ENCODE measurements at places on chromosomes 3 and 15.

- DNase-seq, result no peak
Measured at GRCh38 chr3:196020373-196020772, 61.5 kb downstream of the TFRC start.

GRCh38 chr3:189563853-189564563, 67.2 kb upstream of the TP63 start:
- no peak for DNase-seq

GRCh38 chr15:45138814-45139765, 9.3 kb downstream of the DUOX1 start:
- DNase-seq, result no peak

DNA sequence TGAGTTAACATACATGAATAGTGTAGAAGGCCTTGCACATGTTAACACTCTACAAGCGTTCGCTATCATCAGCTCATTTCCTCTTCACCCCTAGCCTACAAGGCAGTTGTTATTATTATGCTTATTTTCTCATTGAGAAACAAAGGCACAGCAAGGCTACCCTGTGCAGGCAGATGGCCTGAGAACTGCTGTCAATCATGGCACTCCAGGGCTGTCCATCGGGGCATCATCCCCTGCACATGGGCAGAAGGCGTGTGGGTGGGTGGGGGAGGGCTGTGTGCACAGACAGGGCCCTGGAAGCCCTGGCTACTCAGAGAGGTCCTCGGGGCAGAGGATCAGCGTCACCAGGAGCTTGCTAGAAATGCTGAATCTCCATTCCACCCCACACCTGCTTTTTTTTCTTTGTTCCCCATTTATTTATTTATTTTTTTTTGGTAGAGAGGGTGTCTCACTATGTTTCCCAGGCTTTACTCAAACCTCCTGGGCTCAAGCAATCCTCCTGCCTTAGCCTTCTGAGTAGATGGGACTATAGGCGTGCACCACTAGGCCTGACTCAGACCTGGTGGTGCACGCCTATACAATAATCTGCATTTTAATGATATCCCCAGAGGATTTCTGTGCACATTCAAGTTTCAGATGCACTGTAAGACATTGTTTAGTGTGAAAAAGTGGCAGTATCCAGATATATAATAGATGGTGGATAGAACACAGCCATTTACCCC, 9.6 kb upstream of the ZXDC start:
- no peak for DNase-seq

GRCh38 chr3:125143982-125144652, 68.4 kb downstream of the SLC12A8 start:
- no peak for DNase-seq

DNA sequence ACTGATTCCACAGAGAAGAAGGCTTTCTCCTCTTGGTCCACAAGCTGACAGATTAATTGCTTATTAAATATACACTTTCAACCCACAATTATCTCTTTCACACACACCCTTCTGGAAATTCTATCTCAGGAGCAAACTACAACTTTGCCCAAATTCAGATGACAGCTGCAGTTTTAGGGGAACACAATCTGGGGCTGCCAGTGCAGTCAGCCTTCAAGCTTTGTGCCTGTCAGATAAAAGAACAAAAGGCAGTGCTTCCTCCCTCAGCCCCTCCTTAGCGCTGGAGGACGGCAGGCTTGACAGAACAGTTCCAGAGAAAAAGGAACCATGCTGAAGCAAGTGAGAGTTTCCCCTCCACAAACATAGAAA, 99.6 kb downstream of the TMCC1 start:
- DNase-seq, result no peak

- no peak for DNase-seq
Measured at GRCh38 chr3:129130291-129130813, 8.7 kb upstream of the RAB43 start.

DNA sequence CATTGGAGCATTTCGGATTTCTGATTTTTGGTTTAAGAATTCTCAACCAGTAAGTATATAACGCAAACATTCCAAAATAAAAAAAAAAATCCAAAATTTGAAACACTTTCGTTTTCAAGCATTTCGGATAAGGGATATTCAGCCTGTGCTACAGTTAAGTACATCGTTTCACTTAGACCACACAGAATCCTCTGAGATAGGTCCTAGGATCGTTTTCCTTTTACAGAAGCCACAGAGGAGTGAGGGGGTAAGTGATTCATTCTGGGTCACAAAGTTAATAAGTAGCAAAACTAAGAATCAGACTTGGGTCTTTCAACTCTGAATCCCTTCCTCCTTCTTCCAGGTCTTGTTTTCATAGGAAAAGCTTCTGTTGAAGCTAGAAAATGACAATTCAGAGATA, 249.3 kb downstream of the BBX start:
- DNase-seq, result no peak

DNA sequence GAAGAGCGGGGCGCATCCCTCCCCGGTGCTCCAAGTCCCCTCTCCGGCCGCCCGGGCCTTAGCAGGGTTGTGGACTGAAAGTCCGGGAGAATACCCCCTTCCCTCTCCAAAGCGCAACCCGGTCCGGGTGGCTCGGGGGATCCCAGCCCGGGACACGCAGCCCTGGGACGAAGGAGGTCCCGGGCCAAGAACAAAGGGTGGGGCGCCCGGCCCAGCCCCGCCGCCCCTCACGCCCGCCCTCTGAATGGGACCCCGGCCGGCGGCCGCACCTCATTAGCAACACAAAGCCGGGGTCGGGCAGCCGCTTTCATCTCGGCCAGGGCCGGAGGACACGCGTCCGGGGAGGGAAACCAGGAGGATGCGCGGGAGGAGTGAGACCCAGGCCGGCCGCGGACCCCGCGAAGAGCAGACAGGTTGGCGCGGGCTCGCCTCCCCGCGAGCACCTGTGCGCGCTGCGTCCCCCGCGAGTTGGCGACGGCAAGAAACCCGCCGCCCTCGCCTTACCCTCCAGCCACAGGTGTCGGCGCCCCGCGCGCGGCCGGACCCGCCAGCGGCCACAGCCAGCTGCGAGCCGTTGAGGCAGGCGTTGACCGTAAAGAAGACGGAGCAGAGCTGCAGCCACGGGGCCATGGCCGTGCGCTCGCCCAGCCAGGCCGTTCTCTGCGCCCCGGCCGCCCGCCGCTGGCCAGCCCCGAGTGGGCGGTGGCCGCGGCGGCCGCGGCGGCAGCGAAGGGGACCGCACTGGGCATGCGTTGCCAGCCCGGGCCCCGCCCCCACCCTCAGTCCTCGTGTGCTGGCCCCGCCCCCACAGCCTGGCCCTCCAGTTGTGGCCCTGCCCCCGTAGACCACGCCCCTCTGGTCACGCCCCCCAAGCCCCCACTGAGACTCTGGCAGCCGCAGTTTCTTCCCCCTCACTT, at the start of gene IL17RD:
IL17RD (minus strand) TSS at position 697 of the 917 bp plus-strand sequence; CDS start at position 630, 67 bp downstream.
- peak; percentile 66 for DNase-seq

GRCh38 chr3:168620854-168621253, 525.1 kb upstream of the GOLIM4 start:
- DNase-seq, result no peak

DNA sequence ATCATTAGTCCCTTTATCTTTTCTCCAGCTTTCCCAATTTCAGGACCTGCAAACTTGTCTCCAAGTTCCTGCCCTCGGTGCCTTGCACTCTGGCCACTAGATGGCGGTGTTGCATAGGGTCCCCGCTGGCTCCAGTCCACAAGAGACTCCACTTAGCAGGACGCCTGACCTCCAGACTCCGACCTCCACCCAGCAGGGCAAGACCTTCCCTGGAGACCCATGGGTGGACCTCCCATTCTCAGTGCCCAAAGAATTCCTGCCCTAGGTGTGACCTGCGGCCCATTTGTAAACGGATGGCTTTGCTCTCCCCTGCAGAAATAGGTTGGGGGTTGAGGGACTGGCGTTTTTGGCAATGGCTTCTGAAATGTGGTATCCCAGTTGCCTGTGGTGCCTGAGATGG, 82.6 kb downstream of the LSM3 start:
- DNase-seq, result peak; percentile 90

DNA sequence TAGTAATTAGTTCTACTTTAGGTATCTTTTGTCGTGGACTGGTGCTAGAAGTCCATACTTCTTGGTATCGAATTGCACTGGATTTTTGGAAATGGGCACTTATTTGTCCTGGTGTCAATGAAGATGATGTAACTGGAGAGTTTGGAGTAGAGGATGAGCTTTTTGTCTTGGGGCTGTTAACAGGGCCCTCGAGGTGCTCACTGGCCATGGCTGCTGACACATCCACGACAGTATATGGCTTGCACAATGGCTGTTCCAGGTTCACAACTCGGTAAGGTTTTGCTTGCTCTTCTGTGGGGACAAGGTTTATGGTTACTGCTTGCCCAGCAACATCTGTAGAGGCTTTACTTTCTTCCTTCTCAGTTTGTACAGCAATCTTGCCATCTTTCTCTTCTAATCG, 109.4 kb upstream of the TSPAN3 start:
- no peak for DNase-seq

DNA sequence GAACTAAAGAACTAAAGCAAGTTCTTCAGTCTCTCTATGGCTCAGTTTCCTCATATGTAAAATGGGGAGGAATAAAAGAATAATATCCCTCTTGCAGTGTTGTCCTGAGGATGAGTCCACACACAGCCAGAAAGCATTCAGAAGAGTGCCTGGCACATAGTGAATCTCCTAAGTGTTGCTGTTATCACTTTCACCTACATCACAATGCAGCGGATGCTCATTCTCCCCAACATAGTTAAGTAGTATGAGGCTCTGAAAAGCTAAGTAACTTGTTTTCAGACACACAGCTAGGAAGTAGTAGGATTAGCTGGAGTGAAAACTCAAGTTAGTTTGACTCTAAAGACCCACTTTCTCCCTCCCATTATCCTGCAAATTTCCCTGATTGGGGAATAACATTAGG, 9.1 kb upstream of the USP3 start:
- DNase-seq, result no peak

GRCh38 chr3:72047221-72047871, 262.4 kb upstream of the PROK2 start:
- DNase-seq, result no peak

GRCh38 chr3:130934442-130935089, 40.7 kb downstream of the ATP2C1 start:
- no peak for DNase-seq

DNA sequence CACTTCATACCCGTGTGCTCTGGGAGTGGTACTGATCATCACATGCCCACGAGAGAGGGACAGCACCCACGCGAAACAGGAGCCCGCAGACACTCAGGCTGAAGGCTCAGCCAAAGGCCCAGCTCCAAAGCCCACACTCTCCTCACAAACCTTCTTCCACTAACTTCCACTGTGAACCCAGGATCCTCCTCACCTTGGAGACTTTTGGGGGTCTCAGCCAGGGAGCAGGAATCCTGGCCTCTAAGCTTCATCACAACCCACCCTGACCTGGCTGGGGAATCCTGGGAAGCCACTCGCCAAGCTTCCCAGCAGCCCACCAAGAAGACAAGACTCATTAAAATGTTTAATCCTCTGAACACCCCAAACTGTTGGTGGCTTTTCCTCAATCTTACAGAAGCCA, 421.2 kb downstream of the OCA2 start:
- no peak for DNase-seq

DNA sequence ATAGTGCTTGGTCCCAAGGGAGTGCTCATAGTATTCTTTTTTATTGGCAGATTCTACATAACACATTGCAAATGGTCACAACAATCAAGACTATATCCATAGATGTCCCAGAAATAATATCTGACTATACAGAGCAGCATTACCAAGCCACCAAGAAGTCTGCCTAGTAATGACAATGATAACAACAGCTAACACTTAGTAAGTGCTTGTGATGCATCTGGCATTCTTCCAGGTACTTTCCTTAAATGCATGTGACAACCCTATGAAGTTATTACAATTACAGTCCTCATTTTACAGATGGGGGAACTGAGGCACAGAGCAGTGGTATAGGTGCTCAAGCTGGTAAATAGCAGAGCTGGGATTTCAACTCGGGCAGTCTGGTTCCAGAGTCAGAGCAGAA, 49.6 kb upstream of the ICE2 start:
- no peak for DNase-seq

All from tibial nerve (tissue), 4 donors.